ENCODE measurements at places on chromosomes 1 and 21.

GRCh38 chr1:20233866-20234265, 47.5 kb upstream of the PLA2G2C start:
- DNase-seq = no peak

DNA sequence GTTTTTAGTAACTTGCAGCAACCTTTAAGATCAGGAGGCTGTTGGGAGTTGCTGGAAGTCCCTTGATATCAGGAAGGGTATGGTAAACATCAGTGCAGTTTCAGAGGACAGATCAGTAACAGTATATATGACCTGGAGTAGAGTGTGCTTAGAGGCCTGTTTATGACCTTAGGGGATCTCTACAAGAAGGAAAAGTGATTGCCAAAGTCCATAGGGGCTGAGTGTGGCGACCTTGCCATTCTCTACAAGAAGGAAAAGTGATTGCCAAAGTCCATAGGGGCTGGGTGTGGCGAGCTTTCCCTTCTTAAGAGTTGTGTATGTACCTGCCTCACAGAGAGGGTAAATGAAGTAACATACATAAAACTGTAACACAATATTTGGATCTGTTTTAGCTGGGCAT, 28.5 kb upstream of the AXDND1 start:
- no peak for DNase-seq

GRCh38 chr1:66365635-66366034, 168.3 kb upstream of the SGIP1 start:
- no peak for DNase-seq

DNA sequence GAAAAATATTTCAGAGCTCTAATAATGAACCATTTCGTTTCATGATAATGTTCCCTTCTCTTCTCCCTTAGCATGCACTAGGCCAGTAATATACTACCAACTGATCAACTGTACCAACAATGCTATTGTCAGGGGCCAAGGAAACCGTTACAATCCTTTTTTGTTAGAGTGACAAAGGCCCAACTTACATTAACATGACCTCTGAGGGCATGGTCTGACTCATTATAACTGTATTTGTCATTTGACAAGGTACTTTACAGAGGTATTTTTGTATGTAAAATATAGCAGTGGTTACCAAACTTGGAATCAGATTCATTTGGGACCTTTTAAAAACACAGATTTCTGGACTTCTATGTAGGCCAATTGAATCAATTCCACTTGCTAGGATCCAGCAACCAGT, 102.6 kb upstream of the RRP15 start:
- no peak for DNase-seq

DNA sequence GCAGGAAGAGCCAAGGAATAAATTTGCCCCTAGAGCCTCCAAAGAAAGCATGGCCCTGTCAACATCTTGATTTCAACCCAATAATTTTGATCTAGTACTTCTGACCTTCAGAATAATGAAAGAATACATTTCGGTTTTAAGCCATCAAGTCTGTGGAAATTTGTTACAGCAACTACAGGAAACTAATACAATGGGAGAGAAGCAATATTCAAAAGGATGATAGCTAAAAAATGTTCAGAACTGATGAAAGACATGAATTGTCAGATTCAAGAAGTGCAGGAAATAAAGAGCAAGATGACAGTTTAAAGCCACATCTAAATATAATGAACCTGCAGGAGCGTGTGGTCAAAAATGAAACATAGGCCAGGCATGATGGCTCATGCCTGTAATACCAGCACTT, 24.8 kb upstream of the IFFO2 start:
- DNase-seq = no peak

GRCh38 chr1:47616906-47617305, 179.1 kb downstream of the FOXD2 start:
- DNase-seq = no peak

GRCh38 chr1:61227857-61228550, 145.6 kb downstream of the NFIA start:
- no peak for DNase-seq

GRCh38 chr1:97427371-97427770, 493.5 kb downstream of the DPYD start:
- DNase-seq = no peak

- DNase-seq = no peak
Observed at GRCh38 chr1:184929711-184930202, 44.6 kb downstream of the NIBAN1 start.

- DNase-seq = no peak
Observed at GRCh38 chr1:55546553-55546952, 331.4 kb upstream of the USP24 start.

GRCh38 chr1:166036092-166036491, 130.7 kb downstream of the FAM78B start:
- DNase-seq = no peak

DNA sequence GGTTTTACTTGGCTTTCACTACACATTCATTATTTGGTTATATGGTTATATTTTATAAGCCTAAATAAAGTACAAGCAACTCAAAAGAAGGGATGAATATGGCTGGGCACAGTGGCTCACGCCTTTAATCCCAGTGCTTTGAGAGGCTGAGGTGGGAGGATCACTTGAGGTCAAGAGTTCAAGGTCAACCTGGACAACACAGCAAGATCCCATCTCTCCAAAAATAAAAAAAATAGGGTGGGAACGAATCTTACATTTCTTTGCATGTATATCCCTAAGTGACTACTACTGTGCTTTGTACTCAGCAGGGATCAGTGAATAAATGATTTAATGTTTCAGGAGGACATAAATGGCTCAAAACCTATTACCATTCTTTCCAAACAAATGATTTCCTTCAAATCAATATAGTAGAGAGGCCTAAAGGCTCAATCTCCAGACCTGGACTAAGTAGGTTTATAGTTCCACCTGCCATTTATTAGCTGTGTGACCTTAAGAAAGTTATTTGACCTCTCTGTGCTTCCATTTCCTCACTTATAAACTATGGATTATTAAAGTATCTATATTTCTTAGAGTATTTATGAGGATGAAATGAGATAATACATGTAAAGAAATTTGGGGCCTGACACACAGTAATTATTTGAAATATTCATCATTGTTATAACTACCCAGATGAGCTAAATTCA, 28.3 kb downstream of the TGFBR3 start:
- DNase-seq = no peak

- DNase-seq = no peak
Observed at GRCh38 chr21:17768840-17769446, 50.2 kb downstream of the C21orf91 start.

DNA sequence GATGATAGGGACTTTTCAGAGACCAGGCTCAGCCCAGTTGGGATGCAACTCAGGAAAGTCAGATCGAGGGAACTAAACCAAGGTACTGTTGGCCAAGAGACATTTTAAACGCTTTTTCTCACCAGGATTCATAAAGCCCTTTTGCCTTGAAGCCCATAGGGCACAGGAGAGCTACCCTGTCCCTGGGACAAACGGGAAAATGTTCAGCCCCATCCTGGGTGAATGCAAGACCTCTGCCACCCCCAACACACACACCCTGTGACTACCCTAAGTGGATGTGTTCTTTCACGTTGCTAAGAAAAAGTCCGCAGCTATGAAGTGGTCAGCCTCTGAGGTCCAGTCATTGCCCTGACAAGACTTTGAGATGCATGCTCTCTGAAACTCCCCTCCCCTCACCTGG, 58.4 kb downstream of the ITPKB start:
- DNase-seq = no peak

GRCh38 chr1:67713057-67713846, 28.3 kb downstream of the GADD45A start:
- DNase-seq = peak; percentile 80

GRCh38 chr21:17438635-17439034, 74.2 kb upstream of the CXADR start:
- no peak for DNase-seq

GRCh38 chr1:242011894-242012660, 13.2 kb upstream of the MAP1LC3C start:
- DNase-seq = no peak

DNA sequence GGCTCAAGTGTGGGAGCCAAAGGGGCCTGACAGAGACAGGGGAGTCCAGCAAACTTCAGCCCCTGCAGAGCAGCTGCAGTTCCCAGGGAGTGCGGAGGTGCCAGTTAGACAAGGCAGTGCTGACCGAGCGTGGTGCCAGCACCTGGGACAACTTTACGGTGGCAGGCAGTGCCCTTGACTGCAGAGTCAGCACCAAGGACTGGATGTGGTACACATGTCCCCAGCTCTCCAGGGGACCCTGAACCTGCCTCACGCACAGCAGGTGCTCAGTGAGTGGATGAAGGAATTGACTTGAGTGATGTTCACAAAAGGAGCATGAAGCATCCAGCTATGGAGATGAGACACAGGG, 296.5 kb downstream of the SIPA1L2 start:
- no peak for DNase-seq

DNA sequence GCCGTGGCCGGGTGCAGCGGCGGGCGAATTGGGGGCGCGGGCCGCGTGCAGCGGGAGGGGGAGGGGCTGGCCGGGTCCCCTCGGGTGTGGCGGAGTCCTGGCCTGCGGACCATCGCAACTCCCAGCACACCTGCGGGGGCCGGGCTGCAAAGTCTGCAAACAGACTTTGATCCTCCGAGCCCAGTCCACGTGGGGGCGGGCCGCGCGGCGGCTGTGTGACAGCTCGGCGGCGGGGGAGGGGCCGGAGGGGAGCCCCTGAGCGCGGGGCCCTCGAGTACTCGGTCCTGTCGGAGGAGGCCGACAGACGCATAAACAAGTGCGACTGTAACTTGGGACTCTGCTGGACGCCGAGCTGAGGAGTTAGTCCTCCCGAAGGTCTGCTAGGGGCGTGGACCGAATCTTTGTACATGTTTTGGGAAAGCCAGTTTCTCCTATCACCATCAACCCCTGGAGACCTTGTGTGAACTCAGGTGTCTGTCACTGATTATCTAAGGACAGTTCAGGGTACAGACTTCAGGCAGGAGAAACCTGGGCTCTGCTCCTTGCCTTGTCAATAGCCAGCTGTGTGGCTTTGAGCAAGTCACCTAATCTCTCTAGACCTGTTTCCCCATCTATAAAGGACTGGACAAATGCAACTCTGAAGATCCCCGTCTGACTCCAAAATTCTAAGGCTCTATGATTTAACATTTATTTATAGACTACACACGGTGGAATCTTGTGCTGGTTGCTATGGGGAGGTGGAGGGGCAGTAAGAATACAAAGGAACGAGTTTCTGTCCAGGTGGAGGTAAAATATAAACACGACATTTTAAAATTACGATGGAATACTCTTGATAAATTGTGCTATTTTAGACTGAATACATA, 710 bp upstream of the SLC30A1 start:
- DNase-seq = peak; percentile 58

DNA sequence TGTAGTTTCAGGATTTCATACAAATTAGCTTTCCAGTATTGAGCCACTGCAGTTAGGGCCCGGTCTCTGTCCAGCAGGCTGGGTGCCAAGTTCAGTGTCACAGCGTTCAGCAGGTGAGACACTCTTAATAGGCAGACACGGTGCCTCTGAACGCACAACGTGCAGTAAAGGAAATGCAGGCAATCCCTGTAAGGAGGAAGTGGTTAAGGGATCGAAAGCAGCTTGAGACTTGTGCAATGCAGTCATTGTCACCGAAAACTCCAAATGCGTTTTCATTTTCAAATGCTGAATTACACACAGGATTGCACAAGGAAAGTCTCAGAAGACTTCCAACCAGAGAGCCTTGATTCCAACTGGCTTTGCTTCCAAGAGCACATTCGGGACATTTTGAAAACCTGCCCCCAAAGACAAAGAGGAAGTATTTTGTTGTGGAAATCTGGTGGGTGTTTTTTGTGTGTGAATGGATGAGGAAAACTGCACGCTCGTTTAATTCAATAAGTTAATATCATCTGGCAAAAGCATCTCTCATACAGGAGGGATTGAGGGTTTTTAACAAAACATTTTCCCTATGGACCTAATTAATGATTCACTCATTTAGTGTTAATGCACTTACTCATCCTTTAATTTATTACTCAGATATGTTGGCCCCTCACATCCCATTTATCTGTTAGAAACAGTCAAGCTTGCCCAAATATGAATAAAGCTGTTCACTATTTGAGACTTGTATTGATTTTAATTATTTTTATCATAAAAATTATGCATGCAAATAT, 61.6 kb downstream of the PTGS2 start:
- no peak for DNase-seq
